Sciatic nerve (tissue), 2 donors: ENCODE measurements at places on chromosomes 4 and X. TPM values are rescaled to one million over a fixed set of nuclear protein-coding genes. Genes with fewer than 3 reads are reported as not detected.
A peak's percentile ranks its signal among the peaks of the same experiment; 100 is the strongest.

The NUDT11 gene
- total RNA-seq, result 1.9 TPM

The CCDC160 gene
- 1.9 TPM for total RNA-seq

The EDA2R gene
- 2.9 TPM for total RNA-seq

DNA sequence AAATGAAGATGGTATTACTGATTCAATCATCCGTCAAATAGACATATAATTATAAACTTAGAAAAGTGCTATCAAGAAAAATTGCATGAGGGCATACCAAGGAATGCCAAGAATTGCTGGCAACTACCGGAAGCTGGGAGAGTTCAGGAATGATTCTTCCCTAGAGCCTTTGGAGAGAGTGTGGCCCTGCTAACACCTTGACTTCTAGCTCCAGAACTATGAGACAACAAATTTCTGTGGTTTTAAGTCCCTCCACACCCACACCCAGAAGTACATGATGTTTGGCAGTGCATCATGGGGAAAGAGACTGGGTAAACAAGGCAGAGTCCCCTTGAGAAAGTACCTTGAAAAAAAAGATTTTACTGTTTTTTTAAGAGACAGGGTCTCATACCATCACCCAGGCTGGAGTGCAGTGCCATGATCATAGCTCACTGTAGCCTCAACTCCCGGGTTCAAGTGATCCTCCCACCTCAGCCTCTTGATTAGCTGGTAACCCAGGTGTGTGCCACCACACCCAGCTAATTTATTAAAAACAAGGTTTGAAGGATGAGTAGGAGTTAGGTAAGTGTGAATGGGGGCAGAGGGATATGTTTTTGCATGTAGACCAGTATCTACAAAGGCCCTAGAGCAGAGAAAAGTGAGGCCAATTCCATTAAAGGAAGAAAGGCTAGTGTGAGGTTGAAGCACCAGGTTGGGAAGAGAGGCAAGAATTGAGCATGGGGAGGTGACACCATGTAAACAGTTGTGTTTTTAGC, 53.1 kb downstream of the GSX2 start:
- no peak for DNase-seq

DNA sequence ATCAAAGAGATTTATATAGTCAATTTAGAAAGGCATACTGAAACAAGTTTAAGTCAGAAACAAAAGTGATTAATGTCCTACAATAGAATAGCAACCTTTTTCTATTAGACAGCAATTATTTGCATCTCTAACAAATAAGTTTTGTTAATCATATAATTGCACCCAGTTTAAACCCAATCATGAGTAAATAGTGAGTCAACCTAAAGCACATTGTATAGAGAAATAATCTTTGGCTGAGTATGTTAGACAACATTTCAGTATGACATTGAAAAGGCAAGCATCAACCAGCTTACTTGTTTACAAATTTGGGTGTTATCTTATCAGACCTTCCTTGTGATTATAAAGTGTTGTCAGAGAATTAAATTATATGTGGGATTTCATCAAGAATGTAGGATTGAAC, 209.5 kb downstream of the IL15 start:
- no peak for DNase-seq

DNA sequence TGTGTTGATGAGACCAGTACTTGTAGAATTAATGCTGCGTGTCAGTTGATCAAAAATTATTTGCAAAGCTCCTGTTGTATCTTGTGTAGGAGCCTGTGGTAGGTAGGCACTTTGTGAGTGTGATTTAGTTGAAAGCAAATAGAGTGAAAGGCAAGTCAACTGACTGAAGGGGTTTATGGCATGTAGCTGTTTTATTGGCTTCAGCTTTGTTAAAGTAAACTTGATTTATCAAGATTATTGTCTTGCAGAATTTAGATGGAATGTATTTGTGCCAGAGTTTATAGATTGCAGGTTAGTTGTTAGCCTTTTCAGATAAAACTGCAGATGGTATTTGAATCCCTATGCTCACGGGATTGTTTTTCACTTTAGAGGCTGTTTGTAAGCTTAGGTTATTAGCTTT, 128.0 kb downstream of the FRAS1 start:
- DNase-seq, result no peak

The IL15 gene
- 11.5 TPM for total RNA-seq

The SPANXC gene
- total RNA-seq, result not detected

GRCh38 chrX:10121787-10122186, 35.0 kb upstream of the CLCN4 start:
- no peak for DNase-seq

DNA sequence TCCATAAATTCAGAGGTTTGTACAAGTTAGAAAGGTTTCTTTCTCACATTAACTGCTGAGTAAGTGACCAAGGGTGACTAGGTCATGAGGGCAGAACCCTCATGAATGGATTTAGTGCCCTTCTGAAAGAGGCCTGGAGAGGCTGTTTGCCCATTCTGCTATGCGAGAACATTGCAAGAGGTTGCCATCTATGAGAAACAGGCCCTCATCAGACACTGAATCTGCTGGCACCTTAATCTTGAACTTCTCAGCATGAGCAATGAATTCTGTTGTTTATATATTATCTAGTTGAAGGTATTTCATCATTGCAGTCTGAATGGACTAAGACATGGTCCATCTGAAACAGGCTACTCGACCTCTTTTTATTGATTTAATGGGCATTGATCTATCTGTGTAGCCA, 96.2 kb upstream of the GPRIN3 start:
- no peak for DNase-seq

The DAPP1 gene
- 3.5 TPM for total RNA-seq

DNA sequence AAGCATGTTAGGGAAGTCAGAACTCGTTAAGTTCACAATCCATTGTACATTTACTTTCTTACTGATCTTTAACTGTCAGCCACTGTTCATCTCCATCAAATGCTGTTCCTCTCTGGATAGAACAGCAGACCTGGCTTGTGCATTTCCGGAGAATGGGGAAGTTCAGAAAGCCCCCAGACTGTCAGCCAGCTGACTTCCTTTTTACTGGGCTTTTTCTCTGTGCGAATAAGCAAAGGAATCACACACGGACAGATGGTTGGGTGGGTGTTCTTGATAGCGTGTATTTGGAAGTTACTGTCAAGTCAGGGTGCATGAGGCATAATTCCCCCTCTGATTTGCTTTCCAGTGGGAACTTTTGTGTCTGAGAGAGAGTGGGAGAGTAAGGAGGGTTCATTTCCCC, 56.8 kb downstream of the TSPAN7 start:
- no peak for DNase-seq

DNA sequence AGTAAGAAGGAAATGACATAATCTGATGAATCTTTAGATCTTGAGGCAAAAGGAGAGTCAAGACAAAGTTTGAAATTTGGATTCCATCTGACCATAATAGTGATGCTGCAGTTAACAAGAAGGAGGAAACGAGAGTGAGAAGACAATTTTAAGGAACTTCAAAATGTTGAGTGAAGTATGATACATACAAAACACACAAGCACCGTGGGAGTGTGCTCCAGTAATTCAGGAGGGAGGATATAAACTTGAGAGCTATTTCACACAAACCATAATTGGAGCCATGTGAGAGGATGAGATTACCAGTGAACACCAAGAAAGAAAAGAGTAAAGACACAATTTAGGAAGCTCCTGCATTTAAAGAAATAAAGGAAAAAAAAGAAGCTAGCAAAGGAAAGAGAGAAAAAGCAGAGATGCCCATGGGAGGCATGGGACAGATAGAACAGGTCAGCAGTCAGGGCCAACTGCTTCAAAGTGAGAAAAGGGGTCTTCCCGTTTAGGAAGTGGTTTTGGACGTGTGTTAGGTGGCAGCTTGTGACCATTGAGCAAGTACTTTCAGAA, 150.7 kb upstream of the SLC7A11 start:
- DNase-seq, result no peak

- DNase-seq, result no peak
These were observed 141.3 kb downstream of the LDB2 start for GRCh38 chr4:16757080-16757521.

The SLC39A8 gene
- total RNA-seq, result 17.6 TPM

DNA sequence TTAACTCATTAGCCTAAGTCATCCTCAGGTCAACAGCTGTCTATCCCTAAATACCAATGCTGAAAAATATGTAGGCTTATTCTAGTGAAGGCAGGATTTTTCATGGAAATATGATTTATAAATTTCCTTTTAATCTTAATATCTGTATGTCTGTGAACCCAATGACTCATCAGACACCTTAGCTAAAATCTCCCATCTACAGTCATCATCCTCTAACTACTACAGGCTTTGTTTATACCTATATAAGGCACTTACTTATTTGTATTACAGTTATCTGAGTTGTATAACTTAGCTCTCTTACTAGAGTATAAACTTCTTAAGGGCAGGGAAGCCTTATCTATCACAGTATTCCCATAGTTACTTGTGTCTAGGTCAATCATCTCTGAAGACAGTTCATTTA, 24.2 kb downstream of the AMMECR1 start:
- no peak for DNase-seq

The MAOA gene
- 12.8 TPM for total RNA-seq

DNA sequence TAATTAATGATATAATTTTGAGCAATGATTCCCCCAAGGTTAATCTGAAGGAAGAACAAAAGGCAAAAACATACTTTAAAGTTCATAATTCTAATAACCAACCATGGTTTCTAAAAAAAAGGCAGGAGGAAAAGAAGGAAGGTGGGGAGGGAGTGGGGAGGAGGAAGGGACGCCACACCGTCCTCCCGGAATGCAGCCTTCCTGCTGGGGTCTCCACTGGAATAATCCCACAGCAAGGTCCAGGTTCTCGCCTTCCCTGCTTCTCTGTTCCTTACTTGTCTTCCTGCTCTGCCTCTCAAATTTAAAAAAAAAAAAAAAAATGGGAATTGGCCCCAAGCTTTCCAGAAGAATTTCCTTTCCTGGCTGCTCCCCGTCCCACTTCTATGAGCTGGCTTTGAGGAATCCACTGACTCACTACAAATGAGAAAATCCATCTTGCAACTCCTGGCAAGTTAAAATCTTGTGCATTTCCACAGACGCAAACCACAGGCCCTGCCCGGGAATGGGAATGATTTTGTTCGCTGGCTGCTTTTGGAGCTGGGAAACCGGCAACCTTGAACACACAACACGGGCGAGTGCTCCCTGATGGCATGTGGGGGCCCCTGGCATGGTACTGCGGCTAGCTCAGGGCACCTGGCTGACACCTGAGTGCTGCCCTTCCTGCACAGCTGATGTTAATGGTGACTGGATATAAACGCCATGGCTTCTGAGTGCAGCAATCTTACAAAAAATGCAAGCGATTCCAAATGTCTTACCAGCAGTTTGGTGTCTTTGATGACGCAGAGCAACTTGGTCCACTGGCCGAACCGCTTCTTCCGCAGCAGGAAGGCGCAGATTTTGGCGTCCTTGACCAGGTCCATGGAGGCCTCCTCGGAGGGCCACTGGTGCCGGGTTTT, 97.0 kb downstream of the AFAP1 start:
- DNase-seq, result peak; percentile 73

GRCh38 chr4:185508181-185508580, 27.1 kb downstream of the PDLIM3 start:
- no peak for DNase-seq

The LIMCH1 gene
- 195 TPM for total RNA-seq

DNA sequence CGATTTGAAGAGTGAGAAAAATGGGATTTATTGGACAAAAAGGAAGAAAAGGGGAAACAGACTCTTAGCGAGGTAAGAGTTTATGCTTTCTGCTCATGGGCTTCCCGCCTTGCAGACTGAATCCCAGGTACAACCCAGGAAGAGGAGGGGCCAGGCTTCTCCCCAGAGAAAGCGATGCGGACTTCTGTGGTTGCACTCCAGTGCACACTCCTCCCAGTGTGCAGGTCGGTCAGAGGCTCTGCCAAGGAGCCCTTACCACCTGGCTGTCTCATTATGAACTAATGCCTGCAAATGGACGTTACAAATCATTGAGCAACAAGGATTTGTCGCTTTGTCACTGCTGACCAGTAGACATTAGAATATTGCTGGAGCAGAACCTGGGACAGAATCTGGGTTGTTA, 39.9 kb upstream of the GLRA2 start:
- no peak for DNase-seq

The IQSEC2 gene
- 18.0 TPM for total RNA-seq

GRCh38 chrX:21559417-21559816, 98.7 kb downstream of the KLHL34 start:
- no peak for DNase-seq
